ENCODE measurements at places on chromosomes 2 and 18.

GRCh38 chr2:70670626-70671025 is 97.4 kb downstream of the ADD2 start:
- no peak for DNase-seq

DNA sequence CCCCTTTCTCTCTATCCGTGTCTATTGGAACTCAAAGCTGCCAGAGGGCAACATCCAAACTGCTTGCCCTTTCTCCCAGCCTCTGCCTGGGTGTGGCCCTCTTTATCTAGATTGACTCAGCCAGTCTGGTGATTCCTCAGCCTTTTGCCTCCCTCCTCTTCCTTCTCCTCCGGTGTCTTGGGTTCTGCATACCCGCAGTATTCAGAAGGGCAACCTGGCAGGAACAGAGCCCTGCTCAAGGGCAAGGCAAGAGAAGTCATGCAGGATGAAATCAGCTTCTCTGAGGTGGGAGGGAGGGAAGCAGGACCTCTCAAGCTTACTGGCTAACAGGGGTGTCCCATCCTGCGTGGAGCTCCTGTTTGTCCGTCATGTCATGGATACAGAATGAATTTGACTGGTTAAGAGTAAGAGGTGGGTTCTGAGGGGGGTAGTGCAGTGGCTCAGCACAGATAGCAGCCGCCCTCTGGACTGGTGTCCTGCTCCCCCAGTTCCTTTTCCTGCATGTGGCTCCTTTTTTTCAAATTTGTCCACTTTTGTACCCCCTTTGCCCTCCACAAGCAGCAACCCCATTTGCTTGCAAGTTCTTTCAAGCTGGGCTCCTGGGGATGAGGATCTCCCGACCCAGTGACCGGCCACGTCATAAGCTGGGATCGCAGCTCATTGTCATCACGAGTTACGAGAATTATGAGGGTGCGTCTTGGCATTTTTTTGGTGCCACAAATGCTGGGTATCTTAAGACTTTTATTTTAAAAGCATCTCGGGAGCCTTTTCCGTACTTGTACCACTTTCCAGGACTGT is 154.1 kb downstream of the FHOD3 start:
- no peak for DNase-seq

DNA sequence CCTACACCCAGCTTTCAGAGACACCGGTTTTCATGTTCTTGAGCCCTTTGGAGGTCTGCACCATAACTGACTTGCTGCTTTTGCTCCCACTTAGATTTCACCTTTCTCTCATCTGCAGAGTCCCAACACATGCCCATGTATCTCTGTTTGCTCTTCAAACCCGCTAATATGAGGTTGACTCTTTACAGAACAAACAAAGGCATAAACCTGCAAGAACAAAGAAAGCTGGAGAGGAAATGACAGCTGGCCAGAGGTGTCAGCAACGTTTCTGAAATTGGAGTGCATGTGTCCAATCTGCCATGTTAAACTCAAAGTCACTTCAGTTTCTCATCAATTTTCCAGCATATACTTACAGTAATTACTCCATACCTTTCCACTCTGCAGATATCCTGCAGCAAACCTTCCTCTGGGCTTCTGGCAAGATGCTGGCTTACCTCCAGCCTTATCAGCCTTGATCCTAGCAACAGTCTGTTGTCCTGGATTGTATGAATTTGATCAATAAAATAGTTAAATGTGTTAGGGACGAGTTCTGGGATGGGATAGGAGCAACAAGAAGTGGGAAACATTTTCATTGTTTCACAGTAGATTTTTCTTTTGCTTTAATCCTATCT is 157.4 kb downstream of the FHOD3 start:
- DNase-seq, result no peak

GRCh38 chr2:24017711-24018110 is 7.8 kb downstream of the MFSD2B start:
- no peak for DNase-seq

GRCh38 chr2:191678437-191679100 is 633 bp downstream of the NABP1 start:
- no peak for DNase-seq

- DNase-seq, result no peak
Observed at GRCh38 chr2:237022533-237022932, 63.2 kb upstream of the COPS8 start.

GRCh38 chr2:233072838-233073237 is 12.7 kb downstream of the INPP5D start:
- no peak for DNase-seq

DNA sequence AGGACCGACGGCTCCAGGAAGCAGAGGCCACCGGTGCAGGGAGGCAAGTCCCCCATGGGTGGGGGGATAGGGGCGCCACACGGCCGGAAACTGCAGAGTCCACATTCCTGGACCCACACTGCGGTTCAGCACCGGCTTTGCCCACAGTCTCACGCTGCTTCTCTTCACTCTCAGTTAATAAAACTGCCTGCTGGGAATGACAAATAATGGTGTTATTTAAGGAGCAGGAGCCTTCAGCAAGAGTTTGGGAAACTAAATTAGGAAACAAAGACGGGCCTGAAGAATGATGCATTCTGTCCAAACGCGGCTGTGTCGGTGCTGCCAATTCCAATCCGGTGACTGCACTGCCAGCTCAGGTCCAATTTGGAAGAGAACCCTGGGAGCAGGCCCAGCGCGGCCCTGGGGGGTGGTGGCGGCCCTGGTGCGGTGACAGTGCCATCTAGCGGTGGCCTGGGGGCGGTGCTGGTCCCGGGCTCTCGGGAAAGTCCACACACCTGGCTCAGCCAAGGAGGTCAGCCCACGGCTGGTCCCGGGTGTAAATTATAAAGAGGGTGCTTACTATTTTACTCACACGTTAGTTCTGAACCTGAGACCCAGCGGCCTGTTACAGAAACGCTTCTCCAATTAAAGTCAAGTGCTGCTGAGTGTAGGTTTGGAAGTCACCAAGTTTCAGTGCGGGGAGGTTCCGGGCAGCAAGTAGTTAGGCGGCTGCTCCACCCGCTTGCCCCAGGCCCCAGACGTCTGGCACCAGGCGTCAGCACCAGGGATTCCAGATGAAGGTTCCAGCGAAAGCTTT is 73.1 kb upstream of the PXDN start:
- no peak for DNase-seq

Data from AML-193 (cell line).